ENCODE measurements at places on chromosomes 12 and 14.

GRCh38 chr12:108906971-108907370, 27.1 kb downstream of the DAO start:
- no peak overlapping the region for H3K27ac ChIP-seq
- no peak overlapping the region for H3K4me3 ChIP-seq
- H3K36me3 ChIP-seq: no peaks in the 10 kb centered on the region
- peaks cover 9% of the 10 kb centered on the region for H3K27me3 ChIP-seq
- no peak for DNase-seq

GRCh38 chr12:24743941-24744793, 204.7 kb downstream of the BCAT1 start:
- no peak for DNase-seq
- no peaks in the 10 kb centered on the region for H3K27me3 ChIP-seq
- H3K27ac ChIP-seq: no peak overlapping the region

- DNase-seq: no peak
- H3K4me3 ChIP-seq: no peak overlapping the region
- no peaks in the 10 kb centered on the region for H3K36me3 ChIP-seq
- no peaks in the 10 kb centered on the region for H3K4me1 ChIP-seq
- no peak overlapping the region for H3K27ac ChIP-seq
Observed at GRCh38 chr12:129771238-129771637, 132.6 kb downstream of the TMEM132D start.

DNA sequence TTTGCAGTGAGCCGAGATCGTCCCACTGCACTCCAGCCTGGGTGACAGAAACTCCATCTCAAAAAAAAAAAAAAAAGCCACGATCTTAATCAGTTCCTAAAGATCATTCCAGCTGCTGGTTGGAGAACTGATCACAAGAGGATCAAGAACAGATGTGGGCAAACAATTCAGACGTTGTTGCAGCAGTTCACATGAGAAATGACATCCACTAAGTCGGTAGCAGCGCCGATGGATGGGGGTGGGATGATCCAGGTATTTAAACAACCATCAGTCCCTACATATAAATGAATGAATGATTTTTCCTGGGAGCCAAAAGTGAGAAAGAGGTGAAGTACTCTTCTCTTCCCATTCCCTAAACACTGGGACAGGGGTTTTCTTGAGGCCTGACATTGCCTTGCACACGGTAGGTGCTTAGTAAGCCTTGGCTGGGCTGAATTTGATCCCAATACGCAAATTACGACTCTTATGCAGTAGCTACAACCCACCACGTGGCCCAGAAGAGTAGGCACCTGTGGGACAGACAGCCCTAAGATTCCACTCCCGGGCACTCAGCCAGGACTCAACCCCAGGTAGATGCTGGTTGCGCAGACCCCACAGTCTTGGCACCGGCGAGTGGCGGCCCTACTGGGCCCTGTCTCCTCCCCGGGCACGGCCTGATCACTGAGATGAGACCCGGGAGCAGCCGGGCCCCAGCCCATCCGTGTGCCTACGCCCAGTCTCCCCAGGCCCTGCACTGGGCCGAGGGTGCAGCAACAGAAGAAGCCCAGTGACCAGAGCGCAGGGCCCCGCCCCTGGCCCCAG, 565 bp downstream of the SPRYD3 start:
- H3K4me1 ChIP-seq: peaks cover 43% of the 10 kb centered on the region
- no peaks in the 10 kb centered on the region for H3K27me3 ChIP-seq
- H3K36me3 ChIP-seq: peaks cover 35% of the 10 kb centered on the region
- peak overlapping the region; percentile 93 for H3K4me3 ChIP-seq
- peak overlapping the region; percentile 92 for H3K27ac ChIP-seq

GRCh38 chr12:92921877-92922276, 7.2 kb downstream of the EEA1 start:
- no peak overlapping the region for H3K4me3 ChIP-seq
- peaks cover 13% of the 10 kb centered on the region for H3K36me3 ChIP-seq
- H3K27me3 ChIP-seq: peaks cover 9% of the 10 kb centered on the region

GRCh38 chr14:78737601-78738000, 567.4 kb downstream of the NRXN3 start:
- DNase-seq: no peak
- no peak overlapping the region for H3K4me3 ChIP-seq
- H3K27me3 ChIP-seq: no peaks in the 10 kb centered on the region
- H3K27ac ChIP-seq: no peak overlapping the region
- H3K4me1 ChIP-seq: no peaks in the 10 kb centered on the region

- H3K4me3 ChIP-seq: no peak overlapping the region
- no peaks in the 10 kb centered on the region for H3K4me1 ChIP-seq
- H3K27ac ChIP-seq: no peak overlapping the region
- H3K36me3 ChIP-seq: no peaks in the 10 kb centered on the region
Observed at GRCh38 chr14:38145142-38145541, 62.6 kb upstream of the SSTR1 start.

GRCh38 chr14:72726444-72726843, 167.5 kb downstream of the DPF3 start:
- H3K27me3 ChIP-seq: peaks cover 14% of the 10 kb centered on the region
- peaks cover 19% of the 10 kb centered on the region for H3K36me3 ChIP-seq
- no peak overlapping the region for H3K27ac ChIP-seq
- no peak overlapping the region for H3K4me3 ChIP-seq
- H3K4me1 ChIP-seq: peaks cover 13% of the 10 kb centered on the region
- no peak for DNase-seq

- DNase-seq: no peak
- H3K27me3 ChIP-seq: no peaks in the 10 kb centered on the region
- H3K36me3 ChIP-seq: no peaks in the 10 kb centered on the region
- no peaks in the 10 kb centered on the region for H3K4me1 ChIP-seq
- H3K4me3 ChIP-seq: no peak overlapping the region
- H3K27ac ChIP-seq: no peak overlapping the region
Observed at GRCh38 chr12:30345744-30346471, 349.8 kb downstream of the IPO8 start.

DNA sequence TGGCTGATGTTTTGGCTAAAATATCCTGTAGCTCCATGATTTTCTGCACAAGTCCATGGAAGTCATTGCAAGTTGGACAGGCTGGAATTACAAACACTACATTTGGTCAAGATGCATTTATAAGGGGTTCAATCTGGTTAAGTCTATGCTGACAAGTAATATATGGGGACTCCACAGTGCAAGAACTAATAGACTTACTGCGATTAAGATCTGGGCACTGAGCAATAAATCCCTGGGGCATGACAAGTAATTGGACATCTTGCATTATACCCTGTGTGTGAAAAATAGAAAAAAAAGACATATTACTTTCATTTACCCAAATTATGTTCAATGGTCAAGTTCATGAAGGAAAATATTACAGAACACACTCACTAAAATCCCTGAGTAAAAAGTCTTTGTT, 99.1 kb downstream of the NELL2 start:
- H3K36me3 ChIP-seq: no peaks in the 10 kb centered on the region
- DNase-seq: no peak
- H3K27me3 ChIP-seq: no peaks in the 10 kb centered on the region
- H3K4me3 ChIP-seq: no peak overlapping the region
- no peak overlapping the region for H3K27ac ChIP-seq
- H3K4me1 ChIP-seq: no peaks in the 10 kb centered on the region

GRCh38 chr12:53217051-53217930, 10.2 kb upstream of the ITGB7 start:
- H3K27ac ChIP-seq: peak overlapping the region; percentile 92
- no peak for DNase-seq
- peak overlapping the region; percentile 94 for H3K4me3 ChIP-seq

DNA sequence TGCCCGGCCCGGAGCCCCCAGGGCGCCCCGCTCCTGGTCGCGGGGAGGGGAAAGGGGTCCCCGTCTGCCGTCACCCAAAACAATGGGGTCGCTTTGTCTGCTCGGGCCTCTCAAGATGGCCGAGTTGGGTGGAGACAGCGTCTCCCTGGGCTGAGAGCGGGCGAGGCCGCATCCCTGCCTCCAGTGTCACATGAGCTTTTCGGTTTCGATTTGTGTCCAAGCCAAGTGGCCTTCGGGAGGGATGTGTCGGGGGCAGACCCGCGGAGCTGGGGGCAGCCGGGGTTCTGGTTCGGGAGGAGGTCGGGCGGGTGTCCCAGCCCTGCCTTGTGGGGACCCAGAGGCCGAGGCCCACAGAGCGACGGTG, 790 bp downstream of the DYNC1H1 start:
- peak overlapping the region; percentile 87 for H3K27ac ChIP-seq
- peaks cover 13% of the 10 kb centered on the region for H3K36me3 ChIP-seq
- H3K27me3 ChIP-seq: peaks cover 2% of the 10 kb centered on the region
- peak overlapping the region; percentile 90 for H3K4me3 ChIP-seq

DNA sequence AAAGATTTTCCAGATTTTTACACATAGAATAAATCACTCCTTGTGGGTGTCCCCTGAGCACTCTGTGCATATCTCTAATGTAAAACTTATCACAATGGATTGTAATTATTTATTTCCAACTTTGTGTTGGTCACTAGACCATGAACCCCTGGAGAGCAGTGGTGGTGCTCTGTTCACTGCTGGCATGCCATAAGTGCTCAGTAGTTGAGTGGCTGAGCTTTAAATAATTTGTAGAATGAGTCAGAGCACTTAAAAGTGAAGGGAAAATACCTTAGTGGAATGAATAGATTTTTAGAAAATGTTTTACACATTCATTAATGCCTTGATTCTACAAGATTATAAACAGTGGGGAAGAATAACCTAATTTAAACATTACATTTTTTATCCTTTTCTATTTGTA, 6.3 kb downstream of the MGAT4C start:
- no peak for DNase-seq
- no peak overlapping the region for H3K27ac ChIP-seq
- H3K27me3 ChIP-seq: no peaks in the 10 kb centered on the region
- H3K4me3 ChIP-seq: no peak overlapping the region
